CD8-positive, alpha-beta T cell (primary cell): ENCODE measurements at places on chromosomes 4 and X. TPM values are rescaled to one million over a fixed set of nuclear protein-coding genes. Genes with fewer than 3 reads are reported as not detected.

- DNase-seq: no peak
Measured at GRCh38 chrX:19554786-19555185, 39.5 kb upstream of the MAP3K15 start.

GRCh38 chrX:65516756-65517155 is 17.8 kb downstream of the LAS1L start:
- no peak for DNase-seq

Gene DCAF16
- 82.2 TPM for total RNA-seq

DNA sequence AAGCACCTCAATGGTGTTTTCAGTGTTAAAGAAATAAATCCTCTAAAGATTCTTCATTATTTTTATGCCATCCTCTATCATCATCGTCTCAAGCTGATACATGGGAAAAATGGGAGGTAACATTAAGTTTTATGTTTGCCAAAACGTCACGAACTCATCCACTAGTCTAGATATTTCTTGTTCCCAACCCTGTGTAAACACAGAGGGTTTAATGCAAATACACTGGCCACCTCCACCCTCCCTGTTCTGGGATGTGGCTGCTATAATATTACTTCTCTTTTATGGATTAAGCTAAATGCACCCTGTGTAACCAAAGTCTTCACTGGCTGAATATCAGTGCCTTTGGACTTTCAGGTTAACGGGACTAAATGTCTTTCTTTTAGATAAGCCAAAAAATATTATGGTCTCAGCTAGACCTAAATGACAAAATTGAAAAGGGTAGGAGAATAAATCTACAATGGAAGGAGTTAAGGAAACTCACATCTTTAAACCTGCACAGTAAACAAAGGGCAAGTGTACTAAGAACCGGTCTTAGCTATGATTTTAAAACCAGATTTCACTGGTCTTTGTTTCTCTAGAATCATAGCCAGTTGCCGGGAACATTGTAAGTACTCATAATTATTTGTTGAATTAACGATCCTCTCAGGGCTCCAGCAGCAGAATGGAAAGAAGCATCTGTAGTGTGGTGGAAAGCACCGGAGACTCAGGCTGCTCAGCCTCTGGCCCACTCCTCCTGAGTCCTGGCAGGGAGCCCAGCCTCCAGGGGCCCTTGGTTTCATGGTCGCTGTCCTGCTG is 103.5 kb upstream of the NOCT start:
- no peak for DNase-seq

- DNase-seq: no peak
Measured at GRCh38 chr4:144399927-144400326, 246.0 kb upstream of the HHIP start.

DNA sequence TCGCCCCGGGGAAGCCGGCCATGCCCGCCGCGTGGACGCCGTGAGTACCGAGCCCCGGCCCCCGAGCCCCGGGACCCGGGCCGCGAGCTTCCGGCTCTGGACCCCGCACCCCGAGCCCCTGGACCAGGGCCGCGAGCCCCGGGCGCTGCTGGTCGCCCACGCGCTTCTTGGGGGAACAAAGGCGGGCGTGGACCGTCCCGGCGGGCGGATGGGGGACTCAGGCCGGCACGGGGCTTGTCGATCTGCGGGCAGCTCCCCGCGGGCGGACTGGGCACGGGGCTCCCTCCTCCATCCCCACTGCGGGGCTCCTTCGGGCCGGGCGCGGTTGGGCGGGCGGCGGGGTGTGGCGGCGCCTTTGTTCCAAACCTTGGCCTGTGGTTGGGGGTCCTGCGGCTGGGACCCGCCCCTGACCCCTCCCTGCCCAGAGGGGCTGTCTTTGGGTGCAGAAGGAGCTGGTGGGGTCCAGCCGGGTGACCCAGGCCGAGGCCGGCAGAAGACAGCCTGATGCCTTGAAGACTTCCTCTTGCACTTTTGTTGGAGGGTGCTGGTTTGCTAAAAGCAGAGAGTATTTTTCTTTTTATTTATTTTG is 25.2 kb upstream of the ADD1 start:
- no peak for DNase-seq

DNA sequence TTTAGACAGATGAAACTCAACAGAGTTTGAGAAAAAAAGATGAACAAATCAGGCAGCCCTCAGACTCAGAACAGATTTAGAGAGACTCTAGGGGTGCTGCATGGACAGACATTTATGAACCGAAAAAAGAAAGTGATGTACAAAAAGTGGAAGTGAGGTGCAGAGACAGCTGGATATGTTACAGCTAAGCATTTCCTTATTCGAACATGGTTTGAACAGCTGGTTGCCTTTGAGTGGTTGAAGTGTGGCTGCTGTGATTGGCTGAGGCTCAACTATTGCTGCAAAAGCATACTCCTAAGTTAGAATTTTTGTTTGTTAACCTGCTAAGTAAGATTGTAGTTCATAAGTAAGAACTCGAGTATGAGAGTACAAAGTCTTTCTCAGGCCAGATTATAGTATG is 331.5 kb upstream of the PABPC4L start:
- no peak for DNase-seq

DNA sequence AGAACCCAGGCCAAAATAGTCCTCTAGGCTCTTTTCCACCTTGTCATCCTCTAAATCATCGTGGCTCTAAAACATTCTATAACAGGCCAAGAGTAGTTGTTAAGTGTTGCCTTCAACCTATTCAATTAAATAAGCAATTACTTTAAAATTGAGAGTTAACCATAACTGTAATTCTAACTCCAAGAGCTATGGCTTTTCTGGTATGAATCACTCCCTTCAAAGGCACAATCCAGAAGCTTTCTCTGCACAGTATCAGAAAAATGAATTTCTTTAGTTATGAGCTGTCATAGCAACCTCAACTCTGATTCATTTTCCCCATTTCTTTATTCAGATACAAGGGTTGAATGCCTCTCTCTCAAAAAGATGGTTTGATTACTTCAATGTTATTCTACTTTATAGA is 21.7 kb downstream of the INPP4B start:
- DNase-seq: no peak

DNA sequence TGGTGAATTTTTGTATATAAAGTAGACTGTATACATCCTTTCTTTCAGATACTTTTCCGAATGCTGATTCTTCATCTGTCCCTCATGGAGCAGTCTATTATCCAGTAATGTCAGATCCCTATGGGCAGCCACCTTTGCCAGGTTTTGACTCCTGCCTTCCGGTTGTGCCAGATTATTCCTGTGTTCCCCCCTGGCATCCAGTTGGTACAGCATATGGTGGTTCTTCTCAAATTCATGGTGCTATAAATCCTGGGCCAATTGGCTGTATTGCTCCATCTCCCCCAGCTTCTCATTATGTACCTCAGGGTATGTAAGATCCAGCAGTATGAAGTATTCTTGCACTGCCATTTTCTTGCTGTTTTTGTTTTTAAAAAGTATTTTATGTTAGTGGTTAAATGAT is 78.7 kb downstream of the ALG13 start:
- no peak for DNase-seq

DNA sequence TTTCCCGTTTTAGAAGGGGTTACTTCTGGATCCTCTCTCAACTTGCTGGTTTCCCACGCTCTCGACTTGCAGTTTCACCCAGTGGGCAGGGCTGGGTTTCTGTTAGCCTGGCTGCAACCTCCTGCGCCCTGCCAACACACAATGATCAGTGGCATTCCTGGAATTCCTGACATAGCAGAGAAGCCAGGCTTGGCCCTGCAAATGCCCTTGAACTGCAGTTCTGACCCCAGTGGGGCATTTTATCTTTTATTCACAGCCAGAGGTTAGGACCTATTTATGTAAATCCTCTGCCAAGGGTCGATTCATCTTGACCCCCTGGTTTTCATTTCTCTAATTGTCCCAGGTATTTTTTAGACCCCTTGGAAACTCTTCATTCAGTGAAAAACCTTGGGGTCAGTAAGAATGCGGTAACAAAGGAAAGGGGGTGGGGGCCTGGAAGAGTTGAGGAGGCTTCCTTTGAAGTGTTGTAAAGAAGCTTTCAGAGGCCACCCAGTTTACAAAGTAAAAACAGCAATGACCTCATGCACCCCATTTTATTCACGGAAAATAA is 217.6 kb downstream of the ZNF674 start:
- DNase-seq: no peak

DNA sequence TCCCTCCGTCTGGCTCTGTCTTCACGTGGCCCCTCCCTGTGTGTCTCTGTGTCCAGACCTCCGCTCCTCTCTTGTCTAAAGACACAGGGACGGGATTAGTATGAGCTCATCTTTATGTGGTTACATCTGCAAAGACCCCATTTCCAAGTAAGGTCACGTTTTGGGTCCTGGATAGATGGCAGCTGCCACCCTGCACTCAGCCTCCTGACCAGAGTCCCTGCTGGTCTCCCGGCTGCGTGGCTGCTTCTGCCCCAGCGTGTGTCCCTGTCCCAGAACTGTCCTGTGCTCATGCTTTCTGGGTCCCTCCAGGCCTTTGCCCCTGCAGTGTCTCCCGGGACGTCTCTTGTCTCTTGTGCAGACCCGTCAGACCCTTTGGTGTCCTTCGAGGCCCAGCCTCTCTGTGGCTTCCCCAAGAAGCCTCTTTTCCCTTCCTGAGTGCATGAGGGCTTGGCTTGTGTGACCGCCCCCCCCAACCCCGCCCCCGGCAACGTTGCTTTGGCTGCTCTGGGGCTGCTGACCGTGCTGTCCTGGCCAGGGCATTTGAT is 107.3 kb downstream of the PSAPL1 start:
- DNase-seq: no peak

DNA sequence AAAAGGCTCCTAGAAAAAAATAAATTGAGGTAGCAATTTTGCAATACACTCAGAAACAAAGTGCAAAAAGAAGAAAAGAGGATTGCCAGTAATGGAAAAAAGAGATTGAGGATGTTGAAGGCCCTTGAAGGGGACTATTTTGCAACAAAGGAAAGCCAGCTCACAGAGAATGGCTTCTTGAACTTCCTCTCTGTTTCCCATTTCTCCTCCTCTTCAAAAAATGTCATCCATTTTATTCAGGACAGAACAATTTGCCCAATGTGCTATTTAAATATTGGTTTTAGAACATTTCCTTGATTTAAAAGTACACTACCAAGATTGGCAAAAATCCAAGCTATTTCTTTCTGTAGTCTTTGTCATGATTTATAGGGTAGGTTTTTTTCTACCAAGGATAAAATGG is 60.2 kb downstream of the GASK1B start:
- no peak for DNase-seq

- DNase-seq: no peak
Measured at GRCh38 chrX:29487714-29488113, 727.6 kb upstream of the MAGEB2 start.

DNA sequence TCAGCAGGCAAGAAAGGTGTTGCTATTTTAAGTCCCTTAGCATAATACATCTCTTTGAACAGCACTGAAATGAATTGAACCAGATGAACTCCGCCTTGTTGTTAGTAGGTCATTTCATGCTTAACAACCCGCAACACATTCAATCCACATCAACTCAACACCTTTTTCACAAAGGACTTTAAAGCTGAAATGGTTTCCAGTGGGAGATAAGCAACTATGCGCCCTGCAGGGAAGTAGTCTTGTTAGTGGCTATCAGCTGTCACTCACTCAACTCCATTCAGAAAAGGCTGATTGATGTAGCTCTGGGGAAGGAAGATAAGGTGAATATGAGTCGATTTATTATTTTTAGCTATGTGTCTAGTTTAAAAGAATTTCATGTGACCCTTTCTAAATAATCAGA is 46.0 kb downstream of the ATP8A1 start:
- DNase-seq: no peak

Gene SPANXB1
- total RNA-seq: not detected

DNA sequence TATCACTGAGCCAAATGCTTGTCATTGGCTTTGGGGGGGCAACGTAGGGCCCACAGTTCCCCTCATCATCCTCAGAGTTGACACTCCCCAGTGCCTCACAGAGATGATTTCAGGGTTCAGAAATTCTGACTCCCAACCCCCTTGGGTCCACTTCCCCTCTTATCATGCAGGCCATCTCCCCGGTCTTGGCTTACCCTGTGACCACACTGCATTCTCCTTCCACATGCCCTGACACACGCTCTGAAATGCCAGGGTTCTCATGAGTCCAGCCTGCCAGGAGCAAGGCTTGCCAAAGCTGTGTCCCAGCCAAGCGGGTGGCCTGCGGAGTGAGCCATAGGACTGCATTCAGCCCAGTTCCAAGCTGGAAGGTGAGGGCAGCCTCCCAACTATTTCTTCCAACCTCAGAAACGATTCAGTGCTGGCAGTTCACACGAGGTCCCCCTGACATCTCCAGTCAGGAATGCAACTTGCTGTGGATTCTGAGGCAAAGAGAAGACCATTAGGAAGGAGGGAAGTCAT is 101.2 kb downstream of the SMIM20 start:
- no peak for DNase-seq

Gene GAGE12J
- total RNA-seq: not detected

DNA sequence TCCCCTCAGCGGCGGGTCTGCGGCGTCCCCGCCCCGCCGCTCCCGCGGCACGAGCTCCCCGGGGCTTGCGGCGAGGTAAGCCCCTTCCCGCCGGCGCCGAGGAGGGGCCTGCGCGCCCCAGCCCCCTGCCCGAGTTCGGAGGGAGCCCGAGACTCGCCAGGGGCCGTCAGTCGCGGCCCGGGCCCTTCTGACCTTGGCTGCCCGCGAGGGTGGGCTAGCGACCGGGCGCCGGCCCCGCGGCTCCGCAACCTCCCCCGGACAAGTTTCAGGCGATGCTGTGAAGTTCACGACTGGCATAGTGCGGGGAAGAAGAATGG is 554 bp downstream of the CDKL5 start:
- DNase-seq: no peak

Gene PGM2
- 15.4 TPM for total RNA-seq

DNA sequence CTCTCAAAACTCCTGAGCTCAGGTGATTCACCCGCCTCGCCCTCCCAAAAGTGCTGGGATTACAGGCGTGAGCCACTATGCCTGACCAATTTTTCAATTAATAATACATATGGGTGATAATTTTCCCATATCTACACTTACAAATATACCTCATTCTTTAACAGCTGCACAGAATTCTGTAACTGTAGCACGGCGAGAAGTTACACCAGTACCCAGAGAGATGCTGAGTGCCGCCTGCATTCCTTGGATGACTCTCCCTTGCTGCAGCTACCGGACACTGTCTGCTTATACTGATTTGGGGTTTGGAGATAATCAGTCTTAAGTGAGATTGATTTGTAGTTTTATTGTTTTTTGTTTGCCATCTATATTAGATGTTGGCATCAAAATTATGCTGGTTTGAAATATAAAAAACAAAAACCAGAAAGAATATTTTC is 5.8 kb downstream of the TIFA start:
- DNase-seq: no peak

DNA sequence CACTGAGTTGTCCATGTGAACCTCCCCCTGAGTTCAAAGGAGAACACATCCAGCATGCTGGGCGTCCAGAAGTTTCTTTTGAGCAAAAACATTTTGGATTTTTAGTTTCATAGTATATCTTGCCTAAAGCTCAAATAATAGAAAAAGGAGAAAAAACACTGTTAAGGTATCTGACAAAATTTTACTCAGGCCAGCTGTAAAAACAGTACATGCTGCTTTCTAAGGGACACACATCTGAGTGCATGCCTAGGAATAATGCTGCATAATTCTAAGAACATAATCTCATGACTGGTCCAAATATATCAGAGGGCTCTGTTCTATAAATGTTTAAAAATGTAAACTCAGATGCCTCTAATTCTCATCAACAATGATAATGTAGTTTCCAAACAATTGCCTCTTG is 561.3 kb upstream of the INTU start:
- no peak for DNase-seq

Gene TEX13B
- not detected for total RNA-seq
